ENCODE measurements at places on chromosomes 1 and 21.
A peak's percentile ranks its signal among the peaks of the same experiment; 100 is the strongest.

DNA sequence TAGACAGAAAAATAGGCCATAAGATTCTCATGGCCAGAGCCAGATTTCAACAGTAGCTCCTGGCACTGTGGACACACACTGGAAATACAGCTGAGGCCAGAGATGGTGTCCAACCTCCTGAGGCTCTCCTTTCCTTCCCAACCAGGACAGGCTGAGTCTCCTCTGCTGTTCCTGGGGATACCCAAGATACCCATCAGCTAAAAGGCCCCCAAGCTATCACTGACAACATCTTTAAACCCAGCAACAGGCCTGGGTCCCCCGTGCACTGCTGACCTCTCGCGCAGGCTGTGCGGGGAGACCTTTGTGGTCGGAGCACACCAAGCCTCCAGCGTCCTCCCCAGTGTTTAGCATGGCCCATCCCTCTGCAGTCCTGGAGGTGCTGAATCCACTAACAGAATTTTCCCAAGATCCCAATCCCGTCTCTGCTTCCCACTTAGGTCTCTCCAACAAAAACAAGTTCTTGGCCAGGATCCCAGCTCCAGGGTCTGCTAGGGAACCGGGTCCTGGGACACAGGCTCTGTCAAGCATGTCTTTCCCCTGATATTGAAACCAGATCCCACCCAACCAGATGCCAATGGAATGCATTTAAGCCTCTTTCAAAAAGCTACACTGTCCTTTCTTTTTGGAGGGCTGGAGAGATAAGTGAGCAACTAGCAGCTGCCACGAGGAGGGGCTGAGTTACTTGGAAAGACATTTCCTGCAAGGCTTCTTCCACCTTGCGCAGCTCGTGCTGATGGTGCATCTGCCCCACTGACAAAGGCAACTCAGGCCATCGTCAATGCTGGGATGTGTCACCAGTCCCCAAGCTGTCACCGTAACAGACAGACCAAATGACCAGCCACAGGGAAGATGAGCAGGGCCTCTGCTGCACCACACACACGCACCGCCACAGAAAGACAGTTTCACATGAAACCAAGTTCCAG, 73.2 kb downstream of the BCAR3 start:
- DNase-seq: peak; percentile 16

DNA sequence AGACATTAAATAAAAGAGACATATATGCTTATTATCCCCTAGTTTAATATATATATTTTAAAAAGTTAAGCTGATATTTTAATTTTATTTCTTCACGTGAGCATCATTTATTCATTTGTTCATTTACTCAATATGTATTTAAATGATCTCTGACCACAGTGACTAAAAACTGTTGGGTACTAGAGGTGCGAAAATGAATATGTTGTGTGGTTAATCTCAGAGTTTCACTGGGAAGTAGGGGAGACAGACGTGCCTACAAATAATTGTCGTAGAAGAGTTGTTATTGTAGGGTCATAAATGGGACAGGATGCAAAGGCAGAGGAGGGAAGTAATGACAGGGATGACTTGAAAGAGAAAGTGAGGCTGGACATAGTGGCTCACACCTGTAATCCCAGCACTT, 213.0 kb upstream of the CACYBP start:
- DNase-seq: peak; percentile 32

DNA sequence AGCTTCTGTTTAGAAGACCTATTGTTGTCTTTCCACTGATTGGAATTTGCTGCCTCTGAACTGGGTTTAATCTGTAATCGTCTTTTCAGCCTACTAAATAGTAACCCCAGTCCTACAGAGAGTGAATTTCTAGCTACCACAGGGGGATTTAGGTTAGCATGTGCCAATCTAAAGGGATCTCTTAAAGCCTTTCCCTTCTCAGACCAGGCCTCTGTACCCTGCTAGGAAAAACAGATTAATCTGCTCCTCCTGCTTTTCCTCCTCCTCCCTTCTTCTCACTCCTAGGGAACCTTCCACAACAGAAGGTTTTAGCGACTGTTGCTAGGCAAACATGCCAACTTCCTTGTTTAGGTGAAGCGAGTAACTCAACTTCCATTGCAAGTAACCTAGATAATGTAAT, 1.3 kb upstream of the RC3H1 start:
- no peak for DNase-seq

- DNase-seq: no peak
These were observed 1.5 kb upstream of the S100A14 start for GRCh38 chr1:153617663-153618062.

DNA sequence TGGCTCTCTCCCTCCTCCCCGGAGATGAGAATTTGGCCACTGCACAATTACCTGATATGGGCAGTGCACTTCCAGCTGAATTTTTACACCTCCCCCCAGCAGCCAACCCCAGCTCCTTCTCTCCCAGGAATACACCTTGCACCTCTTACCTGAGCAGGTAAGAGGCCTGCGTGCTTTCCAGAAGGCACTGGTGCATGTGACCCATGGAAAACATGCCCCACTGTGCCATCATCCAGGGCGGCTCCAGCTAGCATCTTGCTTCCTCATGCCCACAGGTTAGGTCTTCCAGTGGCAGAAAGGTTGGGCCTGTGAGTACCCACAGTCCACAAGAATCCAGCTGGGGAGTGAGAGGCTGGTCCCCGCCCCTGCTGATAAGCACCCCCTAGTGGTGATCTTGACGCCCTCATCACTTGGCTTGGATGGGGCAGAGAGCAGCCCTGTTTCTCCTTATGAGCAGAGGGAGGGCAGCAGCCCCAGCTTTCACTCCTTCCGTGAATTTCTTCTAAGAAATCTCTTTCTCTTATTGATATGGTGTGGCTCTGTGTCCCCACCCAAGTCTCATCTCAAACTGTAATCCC, 57.8 kb downstream of the EDARADD start:
- DNase-seq: no peak

DNA sequence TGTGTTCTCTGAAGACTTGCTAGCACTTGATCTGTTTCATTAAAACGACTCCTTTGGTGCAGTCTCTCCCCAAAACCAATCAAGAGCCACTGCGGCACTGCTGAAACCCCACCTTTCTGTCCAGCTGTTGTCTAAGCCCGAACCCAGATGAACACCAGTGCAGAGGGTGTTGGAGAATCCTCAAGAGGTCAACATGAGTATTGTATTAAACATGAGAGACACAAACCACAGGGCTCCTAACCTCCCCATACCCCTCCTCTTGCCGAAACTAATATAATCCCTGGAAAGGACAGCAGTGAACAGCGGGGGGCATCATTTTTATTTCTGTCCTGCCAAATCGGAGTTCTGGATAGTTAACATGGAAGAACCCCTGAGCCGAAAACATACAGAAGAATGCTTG, 333.9 kb downstream of the CAMTA1 start:
- no peak for DNase-seq

GRCh38 chr1:201361652-201362504, 15.6 kb downstream of the TNNT2 start:
- peak; percentile 89 for DNase-seq

DNA sequence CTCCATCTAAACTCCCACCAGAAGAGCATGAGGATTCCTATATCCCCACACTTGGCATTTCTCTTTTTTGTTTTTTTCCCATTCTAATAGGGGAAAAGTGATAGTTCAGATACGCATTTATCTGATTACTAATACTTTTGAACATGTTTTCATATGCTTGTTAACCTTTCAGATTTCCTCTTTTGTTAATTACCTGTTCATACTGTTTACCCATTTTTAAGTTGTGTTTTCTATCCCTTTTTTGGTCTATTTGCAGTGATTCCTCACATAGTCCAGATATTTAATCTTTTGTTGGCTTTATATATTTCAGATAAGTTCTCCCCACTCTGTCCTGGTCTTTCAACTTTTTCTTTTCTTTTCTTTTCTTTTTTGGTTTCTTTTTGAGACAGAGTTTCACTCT, 13.6 kb upstream of the PIGK start:
- DNase-seq: no peak

- DNase-seq: no peak
These were observed 10.0 kb upstream of the RYR2 start for GRCh38 chr1:237032029-237032428.

GRCh38 chr1:63442141-63442475, 74.7 kb downstream of the ALG6 start:
- DNase-seq: no peak

DNA sequence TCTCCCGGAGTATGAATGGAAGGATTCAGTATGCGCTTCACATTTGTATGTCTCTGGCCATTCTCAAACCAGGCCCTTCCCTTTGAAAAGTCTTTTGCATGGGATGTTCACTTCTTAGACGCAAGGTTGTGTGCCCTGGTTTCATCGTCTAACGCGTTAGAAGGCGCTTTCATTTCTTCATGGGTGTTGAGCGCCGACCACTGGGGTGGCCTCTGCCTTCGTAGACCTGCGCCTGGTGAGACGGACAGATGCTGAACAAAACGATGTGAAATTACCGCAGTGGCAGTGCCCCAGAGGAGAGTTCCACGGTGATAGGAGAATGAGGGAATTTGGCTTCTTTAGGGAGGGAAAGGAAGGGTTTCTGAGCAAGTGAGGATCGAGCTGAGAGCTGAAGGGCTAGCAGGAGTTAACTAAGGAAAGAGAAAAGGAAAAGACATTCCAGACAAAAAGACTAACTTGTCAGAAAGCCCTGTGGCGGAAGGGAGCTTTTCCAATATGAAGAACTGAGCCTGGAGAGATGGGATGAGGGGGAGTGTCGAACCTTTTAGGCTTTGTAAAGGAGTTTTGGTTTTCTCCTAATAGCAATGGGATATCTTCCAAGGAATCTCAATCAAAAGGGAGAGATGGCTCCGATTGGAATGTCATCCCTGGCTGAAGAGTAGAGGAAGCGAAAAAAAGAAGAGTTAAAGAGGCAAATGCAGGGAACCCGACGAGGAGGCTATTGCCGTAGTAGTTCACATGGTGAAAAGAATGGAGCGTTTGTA, 951 bp downstream of the GGPS1 start:
- no peak for DNase-seq

DNA sequence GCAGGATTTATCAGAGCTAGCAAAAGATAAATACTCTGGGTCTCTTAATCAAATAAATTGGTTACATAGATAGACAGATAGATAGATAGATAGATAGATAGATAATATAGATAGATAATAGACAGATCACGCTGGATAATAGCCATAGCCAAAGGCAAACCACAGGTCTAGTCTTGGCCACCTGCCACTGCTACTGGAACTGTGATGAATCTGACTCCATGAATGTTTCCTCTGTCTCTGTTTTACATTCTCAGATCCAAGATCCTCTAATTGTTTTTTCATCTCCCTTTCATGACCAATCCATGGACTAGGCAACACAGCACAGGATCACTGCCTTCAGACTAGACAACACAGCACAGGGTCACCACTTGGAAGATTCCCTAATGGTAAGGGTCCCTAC, 444.7 kb upstream of the NFIA start:
- DNase-seq: no peak

GRCh38 chr1:204873714-204874113, 3.1 kb downstream of the NFASC start:
- no peak for DNase-seq

DNA sequence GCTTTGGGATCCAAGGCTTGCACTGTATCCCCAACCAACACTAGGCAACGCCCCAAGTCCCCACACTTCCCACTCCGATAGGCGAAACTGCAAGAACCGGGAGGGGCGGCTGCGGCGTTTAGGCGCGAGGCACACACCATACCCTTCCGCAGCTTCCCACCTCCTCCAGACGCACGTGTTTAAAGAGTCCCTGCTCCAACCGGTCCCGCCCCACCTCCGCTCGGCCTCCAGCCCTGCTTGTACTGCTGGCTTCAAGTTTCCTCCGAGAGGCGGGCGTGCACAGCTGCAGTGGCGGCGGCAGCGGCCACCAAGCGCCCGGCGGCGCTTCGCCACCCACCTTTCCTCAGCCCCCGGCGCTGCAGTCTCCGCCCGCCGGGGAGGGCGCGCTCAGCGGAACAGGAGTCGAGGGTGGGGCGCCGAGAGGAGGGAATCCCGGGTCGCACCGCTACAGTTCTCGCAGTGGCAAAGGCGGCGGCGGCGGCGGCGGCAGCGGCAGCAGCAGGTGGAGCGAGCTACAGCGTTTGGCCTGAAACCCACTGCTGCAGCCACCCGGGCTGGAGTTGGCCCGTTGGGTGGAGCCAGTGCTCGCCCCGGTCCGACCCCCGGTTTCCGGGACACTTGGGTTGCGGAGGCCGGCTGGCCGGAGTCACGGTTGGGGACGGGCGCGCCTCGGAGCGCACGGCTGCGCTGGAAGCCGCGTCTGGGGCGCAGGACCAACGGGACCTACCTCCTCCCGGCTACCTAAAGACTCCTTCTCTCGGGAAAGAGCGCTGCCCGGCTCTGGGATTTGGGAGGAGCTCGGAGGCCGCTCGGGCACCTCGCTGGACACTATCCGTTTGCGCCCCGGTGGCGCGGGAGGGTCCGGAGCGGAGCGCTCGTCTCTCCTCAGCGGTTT, at the start of gene CNIH3:
Gene CNIH3, plus strand, starts transcription at position 457 of the 895 bp plus-strand sequence. CDS start 858 bp downstream, outside the sequence.
- DNase-seq: peak; percentile 40

GRCh38 chr1:156851779-156852417, 7.0 kb downstream of the INSRR start:
- no peak for DNase-seq

- no peak for DNase-seq
These were observed 7.5 kb downstream of the LRRC8C start for GRCh38 chr1:89640440-89640839.

DNA sequence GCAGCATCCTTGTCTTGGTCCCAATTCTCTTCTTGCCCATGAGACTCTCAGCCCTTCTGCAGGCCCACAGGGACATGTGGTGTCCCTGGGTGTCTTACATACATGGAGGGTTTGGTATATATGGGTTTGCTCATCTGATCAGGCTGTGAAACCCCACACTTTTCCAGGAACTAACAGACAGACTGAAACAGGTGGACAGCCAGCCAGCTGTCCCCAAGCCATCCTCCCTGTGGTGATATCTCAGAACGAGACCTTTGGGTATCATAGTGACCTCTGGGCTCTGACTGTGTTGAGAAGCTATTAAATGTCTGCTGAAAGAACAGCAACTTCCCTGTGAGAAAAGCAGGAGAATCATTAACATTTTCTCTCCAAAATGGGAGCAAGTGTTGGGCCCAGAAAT, 115.5 kb upstream of the PAXBP1 start:
- DNase-seq: no peak

GRCh38 chr21:14454016-14455009, 71.4 kb upstream of the HSPA13 start:
- DNase-seq: no peak

DNA sequence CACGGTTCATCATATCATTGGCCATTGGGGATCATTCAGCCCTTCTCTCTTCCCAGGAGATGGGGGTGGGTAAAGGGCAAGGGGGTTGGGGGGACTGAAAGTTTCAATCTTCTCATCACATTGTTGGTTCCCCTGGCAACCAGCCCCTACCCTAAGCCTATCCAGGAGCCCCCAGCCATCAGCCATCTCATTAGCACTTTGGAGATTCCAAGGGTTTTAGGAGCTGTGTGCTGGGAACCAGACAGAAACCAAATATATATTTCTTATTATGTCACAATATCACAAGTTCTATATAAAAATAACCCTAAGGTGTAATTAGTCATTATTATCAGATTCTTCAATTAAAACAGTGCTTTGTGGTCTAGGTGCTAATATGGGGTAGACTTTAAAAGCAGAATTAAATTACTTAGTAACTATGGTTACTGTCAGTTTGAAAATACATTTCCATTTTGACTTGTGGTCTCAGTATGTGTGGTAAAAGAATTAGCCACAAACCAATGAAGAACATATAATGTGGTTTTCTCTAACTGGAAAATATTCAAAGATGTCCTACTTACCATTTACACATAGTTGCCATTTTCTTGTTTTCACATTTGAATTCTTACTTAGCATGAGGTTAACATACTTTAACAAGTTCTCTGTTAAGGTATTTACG, 28.1 kb downstream of the IL23R start:
- DNase-seq: no peak

GRCh38 chr1:179121159-179121938, 39.5 kb downstream of the TOR3A start:
- DNase-seq: no peak

- no peak for DNase-seq
These were observed 101.5 kb downstream of the ACTL8 start for GRCh38 chr1:17856496-17857108.
